Naive thymus-derived CD8-positive, alpha-beta T cell (primary cell): ENCODE measurements at places on chromosomes 12 and 14.

GRCh38 chr14:68291820-68292219 lies 472.2 kb downstream of the RAD51B start:
- DNase-seq = no peak

GRCh38 chr12:13233830-13234641 lies 37.5 kb downstream of the EMP1 start:
- no peak for DNase-seq

DNA sequence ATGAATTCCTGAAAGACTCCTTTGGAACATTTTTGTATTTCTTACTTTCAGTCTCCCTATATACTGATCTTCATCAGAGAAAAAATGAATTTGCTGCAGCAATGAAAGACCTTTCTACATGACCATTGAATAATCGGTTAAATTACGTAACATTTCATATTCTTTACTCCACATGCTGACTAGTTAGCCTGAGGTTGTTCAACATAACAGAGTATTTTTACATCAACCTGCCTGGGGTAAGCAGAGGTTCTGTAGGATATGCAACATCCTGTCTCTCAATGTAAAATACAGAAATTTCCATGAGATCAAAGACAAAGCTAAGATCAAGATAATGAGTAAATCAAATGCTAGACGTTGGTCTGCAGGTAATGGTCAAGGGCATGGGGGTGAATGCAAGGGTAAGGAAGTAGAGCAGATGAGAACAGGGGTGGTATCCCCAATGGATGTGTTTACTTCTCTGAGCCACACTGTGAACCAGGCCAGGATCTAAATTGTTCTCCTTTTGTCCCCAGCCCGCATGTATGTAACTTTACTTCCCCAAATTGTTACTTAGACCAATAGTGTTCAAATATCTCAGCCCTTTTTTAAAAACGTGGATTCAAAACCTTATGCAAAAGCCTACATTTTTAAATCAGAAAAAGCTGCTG lies 45.4 kb downstream of the DUSP6 start:
- DNase-seq = no peak

DNA sequence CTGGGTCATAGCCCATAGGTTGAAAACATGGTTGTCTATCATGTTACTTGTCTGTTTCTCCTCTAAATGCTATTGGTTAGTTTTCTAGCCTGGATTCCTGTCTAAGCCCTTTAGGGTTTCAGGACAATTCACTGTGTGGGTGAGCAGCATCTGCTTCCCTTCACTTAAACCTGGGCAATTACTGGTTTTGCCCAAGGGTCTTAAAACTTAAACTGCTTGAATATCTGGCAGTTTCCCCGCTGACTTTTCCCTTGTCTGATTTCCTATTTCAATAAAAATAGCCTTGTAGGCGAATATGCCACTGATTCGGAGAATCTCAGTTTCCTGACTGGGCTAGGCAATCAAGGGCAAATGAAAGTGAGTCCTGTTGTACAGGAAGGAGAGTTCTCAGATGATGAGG lies 138.7 kb upstream of the FGD4 start:
- DNase-seq = no peak

DNA sequence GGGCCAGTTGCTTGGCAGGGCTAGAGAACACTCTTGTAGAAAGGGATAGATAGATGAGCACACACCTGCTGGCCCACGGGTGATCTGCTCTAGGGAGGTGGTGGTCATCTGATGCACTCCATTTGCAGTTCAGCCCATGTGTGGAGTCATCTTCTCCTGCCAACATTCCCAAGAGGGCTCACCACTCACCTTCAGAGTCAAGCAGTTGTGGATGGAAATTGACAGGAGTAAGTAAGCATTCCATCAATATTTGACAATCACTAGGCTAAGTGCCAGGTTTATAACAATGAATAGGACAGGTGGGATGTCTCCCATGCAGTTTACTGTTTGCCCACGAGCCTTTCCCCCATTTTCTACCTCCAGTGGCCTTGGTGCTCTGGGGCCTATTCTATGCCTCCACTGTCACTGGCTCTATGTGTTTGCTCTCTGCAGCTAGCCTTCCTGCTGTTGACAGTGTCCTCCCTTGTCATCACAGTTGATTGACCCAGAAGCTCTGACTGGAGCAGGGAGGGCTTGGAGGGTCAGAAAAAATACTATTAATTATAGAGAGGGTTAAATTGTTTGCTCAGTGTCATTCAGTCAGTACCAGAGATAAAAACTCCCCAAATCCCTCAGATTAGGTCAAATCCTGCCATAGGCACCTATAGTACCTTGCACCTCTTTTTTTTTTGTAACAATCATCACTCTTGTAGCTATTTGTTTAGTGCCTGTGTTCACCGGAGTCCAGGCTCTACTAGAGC lies 134.6 kb upstream of the PZP start:
- no peak for DNase-seq

- DNase-seq = no peak
These were observed 363.8 kb downstream of the FUT8 start for GRCh38 chr14:65776193-65776852.

GRCh38 chr14:56561606-56562005 lies 18.0 kb upstream of the TMEM260 start:
- DNase-seq = no peak

DNA sequence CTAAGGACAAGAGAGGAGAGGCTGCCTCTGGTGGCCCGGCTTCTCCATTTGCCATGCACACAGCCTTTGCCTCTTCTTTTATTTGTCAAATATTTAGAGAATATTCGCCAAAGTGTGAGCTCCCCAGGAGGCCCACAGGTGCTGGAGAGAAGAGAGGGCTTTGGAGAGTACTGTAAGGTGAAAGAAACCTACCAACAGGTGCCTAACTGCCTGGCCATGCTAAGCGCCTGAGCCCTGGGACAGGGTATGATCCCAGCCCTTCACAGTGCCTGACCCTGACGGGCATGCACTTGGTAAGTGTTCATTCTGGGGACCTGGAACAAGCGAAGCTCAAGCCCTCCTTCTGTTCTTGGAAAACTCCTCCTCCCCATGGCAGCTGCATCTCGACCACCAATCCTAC lies 106.1 kb downstream of the DPF3 start:
- no peak for DNase-seq

DNA sequence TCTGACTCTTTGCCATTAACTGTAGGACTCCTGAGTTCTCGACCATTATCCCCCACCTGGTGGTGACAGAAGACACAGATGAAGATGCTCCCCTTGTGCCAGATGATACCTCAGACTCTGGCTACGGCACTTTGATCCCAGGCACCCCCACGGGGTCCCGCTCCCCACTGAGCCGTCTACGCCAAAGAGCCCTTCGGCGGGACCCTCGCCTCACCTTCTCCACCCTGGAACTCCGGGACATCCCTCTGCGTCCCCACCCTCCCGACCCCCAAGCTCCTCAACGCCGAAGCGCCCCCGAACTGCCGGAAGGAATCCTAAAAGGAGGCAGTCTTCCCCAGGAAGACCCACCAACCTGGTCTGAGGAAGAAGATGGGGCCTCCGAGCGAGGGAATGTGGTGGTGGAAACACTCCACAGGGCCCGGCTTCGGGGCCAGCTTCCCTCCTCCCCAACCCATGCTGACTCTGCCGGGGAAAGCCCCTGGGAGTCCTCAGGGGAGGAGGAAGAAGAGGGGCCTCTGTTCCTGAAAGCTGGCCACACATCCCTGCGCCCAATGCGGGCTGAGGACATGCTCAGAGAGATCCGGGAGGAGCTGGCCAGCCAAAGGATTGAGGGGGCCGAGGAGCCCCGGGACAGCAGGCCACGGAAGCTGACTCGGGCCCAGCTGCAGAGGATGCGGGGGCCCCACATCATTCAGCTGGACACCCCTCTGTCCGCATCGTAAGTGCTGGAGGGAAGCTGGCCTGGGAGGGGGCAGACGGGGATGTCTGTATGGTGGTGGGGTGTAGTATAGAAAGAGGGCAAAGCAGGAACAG lies 14.4 kb downstream of the TNFRSF1A start:
- no peak for DNase-seq

DNA sequence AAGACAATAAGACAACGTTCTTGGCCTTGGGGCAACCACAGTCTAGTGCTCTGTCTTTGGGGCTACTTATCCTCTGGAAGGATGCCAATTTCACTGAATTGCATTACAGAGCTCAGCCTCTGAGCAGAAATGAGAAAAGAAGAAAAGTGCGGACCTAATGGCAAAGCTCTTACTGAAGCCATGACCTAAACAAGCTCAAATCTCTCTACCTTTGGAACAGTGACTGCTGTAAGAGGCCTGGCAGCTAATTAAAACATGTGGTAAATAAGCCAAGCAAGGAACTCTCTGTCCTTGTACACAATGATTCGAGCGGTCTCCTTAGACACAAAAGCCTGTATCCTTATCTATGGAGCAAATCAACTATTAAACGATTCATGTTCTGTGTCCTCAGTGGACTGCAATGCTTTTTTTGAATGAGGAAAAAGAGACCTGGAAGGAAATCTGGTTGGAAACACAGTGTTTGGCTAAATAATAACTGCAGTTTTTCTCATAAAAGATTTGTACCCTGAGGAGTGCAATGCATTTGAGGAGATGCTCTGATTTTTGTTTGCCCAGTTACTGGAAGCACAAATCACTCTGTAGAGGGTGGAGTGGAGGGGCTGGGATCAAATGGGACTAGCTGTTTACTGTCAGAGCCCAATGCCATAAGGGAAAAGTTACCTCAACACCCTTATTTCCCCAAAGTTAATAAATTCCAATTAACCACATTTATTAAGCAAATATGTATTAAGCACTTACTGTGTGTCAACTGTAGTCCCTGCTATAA lies 113.9 kb downstream of the NDUFA12 start:
- no peak for DNase-seq

- no peak for DNase-seq
These were observed 48.7 kb upstream of the PZP start for GRCh38 chr12:9256758-9257405.

GRCh38 chr12:1453810-1454209 lies 140.6 kb downstream of the FBXL14 start:
- DNase-seq = no peak

- no peak for DNase-seq
These were observed 20.8 kb downstream of the SLC8B1 start for GRCh38 chr12:113314121-113314529.

GRCh38 chr12:99334285-99335056 lies 313.1 kb upstream of the GARIN6 start:
- no peak for DNase-seq

GRCh38 chr12:77625441-77625840 lies 205.3 kb upstream of the NAV3 start:
- no peak for DNase-seq

- no peak for DNase-seq
These were observed 41.5 kb upstream of the ANKS1B start for GRCh38 chr12:100026241-100026640.

DNA sequence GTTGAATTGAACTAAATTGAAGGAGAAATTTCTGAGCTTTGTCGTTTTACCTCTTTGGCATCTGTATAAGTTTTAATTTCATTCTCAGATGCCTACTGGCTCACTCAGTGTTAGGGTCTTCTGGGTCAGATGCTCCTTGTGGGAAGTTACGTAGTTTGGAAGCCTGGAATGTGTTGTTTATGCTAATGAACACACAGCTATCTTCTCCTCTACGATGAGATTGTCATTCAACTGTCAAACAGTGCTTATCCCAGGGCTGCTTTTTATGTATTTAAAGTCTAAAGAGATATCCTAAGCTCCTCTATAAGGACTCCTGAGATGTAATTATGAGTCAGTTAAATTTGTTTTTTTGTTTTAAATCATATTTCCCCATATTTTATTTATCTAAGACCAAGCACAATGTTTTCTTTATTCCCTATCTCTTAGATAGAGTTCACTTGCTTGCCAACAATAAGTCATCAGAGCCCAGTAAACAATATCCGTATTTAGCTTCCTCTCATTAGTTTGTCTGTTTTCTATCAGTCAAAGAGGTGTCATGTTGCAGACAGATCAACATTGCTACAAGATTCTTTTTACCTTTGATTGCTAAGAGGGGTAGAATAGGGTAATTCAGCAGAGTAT lies 368.0 kb upstream of the PDE3A start:
- no peak for DNase-seq

- DNase-seq = no peak
These were observed 2.3 kb downstream of the OR6J1 start for GRCh38 chr14:22641846-22642245.

DNA sequence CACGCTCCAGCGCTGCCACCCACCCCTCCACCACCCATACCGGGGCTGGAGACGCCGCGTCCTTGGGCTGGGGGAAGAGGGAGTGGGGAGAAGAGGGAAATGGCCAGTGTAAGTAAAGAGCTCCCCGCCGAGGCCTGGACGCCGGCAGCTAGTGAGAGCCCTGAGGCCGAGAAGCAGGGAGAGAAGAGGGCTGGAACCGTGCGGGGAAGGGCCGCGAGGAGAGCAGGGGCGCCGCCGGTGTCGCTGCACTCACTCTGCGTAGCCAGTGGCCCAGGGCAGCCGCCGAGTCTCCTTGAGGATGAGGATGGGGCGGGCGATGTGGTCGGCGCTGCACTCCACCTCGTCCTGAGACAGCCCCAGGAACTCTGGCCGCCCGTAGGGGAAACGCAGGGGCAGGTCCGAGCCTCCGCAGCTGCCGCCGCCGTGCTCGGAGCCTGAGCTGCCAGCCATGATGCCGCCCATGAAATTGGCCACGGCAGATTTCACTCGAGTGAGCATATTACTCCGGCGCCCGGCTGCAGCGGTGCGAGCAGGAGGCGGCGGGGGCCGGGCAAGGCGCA lies 631 bp downstream of the PPM1H start:
- DNase-seq = no peak

GRCh38 chr14:100321473-100322137 lies 1.5 kb upstream of the SLC25A47 start:
- no peak for DNase-seq

- DNase-seq = no peak
These were observed 84.6 kb upstream of the MAX start for GRCh38 chr14:65186951-65187350.

- no peak for DNase-seq
These were observed 44.1 kb downstream of the SCARB1 start for GRCh38 chr12:124819525-124819924.

DNA sequence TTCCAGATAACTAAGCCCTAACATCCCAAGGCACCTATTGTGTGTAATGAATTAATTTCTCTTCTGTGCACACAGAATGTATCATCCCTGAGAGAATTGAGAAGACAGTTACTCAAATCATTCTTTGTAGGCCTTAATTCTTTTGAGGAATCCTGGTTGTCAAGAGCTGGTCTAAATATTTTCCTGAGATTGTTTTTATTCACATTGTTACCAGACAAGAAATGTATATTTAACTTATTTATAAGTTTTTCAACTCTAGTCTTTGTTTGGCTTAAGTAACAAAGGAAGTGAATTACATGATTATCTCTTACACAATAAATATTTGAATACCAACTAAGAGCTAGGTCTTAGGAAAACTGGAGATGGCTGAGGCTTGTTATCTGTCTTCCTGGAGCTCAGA lies 169.4 kb downstream of the DACT1 start:
- no peak for DNase-seq
